ENCODE measurements at places on chromosomes 6 and 20.

- no peak for DNase-seq
These were observed 32.3 kb downstream of the IRF4 start for GRCh38 chr6:423799-424345.

- no peak for DNase-seq
These were observed at the start of gene ECI2 for GRCh38 chr6:4134841-4135664. TSS of gene ECI2 (minus strand) at chr6:4135575. CDS start at chr6:4135560, 15 bp downstream.

GRCh38 chr6:83867527-83868161, 8.2 kb downstream of the CYB5R4 start:
- no peak for DNase-seq

DNA sequence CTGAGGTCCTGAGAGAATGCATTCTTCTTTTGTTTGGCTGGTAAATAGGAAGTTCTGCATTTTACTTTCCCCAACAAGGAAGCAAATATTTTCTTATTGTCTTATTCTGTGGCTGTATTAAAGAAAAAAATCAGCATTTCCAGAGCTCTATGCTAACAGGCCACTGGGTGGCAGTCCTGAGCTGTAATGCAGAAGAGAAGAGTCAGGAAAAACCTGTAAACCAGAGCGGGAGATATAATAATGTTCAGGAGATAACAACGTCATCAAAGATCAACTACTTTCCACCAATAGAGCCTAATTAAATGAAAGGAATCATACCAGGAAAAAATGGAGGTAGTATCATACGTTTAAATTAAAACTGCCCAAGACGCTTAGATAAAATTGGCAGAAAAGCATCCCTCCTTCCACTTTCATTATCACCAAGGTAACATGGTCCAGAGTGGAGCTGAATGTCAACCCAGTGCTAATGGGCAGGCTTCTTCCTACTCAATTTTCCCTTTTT, 55.6 kb upstream of the CARMIL1 start:
- peak; percentile 65 for DNase-seq

DNA sequence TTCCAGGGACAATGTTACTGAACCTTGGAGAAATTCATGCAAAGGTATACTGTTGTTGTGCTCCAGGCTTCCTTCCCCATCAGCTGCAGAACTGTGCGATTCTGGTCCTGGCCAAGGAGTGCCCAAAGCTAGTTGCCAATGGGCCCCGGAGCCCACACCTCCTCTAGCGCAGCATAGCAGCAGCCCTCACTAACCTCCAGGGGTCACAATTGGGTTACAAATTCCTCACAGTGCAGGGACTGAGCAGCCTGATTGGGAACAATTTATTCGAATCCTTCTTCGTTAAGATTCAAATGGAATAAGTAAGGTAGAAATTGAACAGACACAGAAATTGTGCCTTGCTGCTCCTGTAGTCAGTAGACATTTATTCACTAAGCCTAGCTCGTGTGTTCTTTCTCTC, 284.9 kb downstream of the PRKN start:
- DNase-seq: no peak

- DNase-seq: no peak
These were observed 259.2 kb downstream of the ADGB start for GRCh38 chr6:146857980-146858347.

- no peak for DNase-seq
These were observed 456.8 kb upstream of the GJE1 start for GRCh38 chr6:141675957-141676356.

DNA sequence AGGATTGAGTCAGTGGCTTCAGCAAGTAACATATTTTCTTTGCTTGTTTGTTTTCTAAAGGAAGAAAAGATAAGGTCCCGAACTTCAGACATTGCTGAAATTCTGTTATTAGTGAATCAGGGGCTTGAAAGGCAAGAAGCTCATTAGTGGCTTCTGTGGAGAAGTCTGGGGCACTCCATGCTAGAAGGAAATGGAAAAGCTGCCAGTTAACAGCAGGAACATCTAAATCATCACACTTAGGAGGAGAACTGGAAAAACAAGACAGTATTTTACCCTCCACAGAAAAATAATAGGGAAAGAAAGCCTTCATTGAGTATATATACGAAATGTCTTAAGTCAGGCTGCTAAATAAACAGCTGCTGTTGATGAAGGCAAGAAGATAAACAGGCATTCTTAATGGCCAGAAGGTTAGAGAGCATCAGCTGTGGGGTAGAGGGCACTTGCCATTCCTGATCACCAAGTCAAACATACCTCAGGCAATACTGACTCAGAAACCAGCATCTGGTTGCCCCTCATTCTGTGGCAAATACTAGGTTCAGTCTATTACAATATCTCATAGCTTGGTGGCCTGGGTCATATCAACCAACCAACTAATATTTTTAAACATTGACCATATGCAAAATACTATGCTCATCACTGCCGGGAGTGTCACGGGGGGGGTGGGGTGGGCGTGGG, 143.2 kb upstream of the TENT5A start:
- no peak for DNase-seq

GRCh38 chr20:50821994-50822393, 27.1 kb downstream of the BCAS4 start:
- peak; percentile 16 for DNase-seq

GRCh38 chr20:63384336-63384735, 23.2 kb upstream of the CHRNA4 start:
- no peak for DNase-seq

- DNase-seq: no peak
These were observed 11.6 kb downstream of the GPR31 start for GRCh38 chr6:167146135-167146534.

GRCh38 chr6:25717866-25718740, 36.4 kb upstream of the SLC17A4 start:
- DNase-seq: no peak

GRCh38 chr20:63238514-63239125, 2.9 kb downstream of the BIRC7 start:
- no peak for DNase-seq

DNA sequence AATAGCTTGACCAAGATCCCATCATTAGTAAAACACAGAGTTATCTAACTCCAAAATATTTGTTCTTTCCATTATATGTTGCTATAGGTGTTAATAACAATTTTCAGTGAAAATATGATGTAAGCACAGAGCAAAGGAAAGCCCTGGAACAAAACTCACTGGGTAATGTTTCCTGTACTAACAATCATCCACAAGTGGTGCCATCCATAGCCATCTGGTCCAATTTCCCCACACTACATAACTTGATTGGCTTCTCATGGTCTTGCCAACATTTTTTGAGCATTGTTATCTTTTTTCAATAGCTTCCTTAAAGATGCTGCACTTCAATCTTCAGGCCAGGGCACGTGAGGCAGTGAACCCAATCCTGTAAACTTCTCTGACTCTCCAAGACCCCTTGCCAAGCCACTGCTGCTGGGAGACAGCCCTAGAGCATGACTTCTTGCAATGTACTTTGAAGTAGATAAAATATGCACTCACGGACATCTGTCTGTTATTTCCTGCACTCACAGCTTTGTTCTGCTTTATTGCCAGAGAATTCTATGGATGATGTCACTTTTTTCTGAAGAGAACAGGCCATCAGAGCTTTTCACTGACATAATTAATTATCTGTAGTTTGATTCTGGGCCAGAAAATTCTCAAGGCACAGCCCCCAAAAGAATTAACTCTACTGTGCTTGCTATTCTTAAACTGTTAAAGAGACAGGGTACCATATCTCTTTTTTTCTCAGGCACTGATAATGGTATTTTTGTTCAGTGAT, 97.5 kb upstream of the TMEM30A start:
- DNase-seq: no peak

DNA sequence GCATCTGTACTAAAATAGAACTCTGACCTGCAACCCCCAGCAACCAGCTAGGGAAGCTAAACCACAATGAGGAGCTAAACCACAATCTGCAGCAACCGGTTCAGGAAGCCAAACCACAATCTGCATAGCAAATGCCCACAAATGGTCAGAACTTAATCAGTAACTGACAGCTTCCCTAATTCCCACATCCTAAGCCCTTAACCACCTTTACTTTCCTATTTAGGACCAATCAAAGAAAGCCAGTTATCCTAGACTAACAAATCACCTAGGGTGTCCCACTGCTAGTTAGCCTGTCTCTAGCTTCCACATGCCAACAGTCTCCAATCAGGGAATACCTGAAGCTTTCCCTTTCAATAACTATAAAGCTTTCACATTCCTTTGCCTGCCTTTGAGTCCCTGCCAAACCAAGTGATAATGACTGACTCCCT, 424.6 kb upstream of the PTCHD4 start:
- no peak for DNase-seq

DNA sequence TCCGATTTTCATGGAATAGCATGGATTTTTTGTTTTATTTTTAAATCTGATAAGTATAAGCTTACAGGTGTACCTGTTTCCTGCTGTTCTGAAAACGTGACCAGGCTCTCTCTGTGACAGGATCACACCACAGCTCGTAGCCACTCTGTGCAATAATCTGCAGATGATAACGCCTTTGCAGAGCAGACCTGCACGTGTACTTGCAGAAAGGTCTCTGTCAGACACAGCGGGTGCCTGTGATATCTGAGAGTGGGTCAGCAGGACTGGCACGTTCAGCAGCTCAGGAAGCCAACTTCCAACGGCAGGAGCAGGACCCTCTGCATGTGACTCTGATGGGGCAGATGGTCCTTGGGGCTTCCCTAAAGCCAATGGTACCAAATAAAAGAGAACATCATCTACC, 68.6 kb upstream of the HDDC2 start:
- DNase-seq: no peak

- DNase-seq: no peak
These were observed 8.3 kb downstream of the POM121L2 start for GRCh38 chr6:27303613-27304272.

GRCh38 chr6:137282254-137282653, 63.1 kb upstream of the IFNGR1 start:
- no peak for DNase-seq

- DNase-seq: no peak
These were observed 36.9 kb downstream of the EYA4 start for GRCh38 chr6:133277900-133278545.

DNA sequence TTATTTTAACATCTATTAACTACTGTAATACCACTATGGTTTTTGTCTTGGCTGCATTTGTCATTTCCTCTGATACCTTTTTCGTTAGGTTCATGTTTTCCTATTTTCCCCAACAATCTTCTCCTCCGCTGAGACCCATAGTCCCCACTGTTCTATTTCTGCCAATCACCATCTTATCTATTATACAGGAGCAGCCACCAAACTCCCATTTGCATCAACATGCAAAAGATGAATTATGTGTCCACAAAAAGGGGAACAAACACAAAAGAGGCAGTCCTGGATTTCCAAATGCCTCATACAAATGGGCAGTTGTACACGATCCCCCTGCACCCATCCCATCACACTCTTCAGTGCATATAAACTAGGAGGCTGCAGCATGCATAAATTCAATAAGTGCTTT, 121.7 kb upstream of the MYLIP start:
- no peak for DNase-seq

DNA sequence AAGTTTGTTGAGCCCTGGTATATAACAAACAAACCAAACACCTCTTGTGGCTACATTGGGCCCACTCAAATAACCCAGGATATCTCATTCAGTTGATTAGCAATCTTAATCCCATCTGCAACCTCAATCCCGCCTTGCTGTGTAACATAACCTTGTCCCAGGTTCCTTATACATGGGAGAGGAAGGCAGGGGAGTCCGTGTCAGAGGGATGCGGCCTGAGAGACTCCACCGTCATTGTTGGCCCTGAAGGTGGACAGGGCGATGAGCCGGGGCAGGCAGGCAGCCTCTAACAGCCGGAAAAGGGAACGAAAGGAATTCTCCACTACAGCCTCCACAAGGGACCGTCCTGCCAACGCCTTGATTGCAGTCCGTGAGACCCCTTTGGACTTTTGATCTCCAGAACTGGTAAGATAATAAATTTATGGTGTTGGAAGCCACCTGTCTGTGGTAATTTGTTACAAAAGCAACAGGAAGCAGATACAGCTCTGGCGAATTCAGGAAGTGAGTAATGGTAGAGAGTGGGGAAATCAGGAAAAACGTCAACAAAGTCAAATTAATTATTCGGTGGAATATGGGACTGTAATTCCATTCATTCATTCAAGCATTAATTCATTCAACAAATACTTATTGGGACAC, 124.5 kb upstream of the SALL4 start:
- DNase-seq: no peak

GRCh38 chr6:169657284-169657610, 44.6 kb downstream of the WDR27 start:
- no peak for DNase-seq

DNA sequence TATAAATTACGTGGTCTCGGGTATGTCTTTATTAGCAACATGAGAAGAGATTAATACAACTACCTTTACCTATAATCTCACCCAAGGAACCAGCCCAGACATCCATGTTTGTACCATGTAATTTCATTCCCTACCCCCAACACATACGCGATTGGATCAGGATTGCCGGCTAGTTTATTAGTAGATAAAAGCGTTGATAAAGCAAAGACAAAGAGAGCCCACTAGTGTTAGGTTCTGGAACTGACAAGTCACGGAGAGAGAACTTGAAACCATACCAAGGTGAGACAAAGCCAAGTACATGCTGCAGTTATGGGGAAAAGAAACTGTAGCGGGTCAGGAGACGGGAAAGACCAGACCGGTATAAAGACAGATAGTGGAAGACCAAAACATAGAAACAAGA, 37.4 kb upstream of the FAM135A start:
- no peak for DNase-seq

DNA sequence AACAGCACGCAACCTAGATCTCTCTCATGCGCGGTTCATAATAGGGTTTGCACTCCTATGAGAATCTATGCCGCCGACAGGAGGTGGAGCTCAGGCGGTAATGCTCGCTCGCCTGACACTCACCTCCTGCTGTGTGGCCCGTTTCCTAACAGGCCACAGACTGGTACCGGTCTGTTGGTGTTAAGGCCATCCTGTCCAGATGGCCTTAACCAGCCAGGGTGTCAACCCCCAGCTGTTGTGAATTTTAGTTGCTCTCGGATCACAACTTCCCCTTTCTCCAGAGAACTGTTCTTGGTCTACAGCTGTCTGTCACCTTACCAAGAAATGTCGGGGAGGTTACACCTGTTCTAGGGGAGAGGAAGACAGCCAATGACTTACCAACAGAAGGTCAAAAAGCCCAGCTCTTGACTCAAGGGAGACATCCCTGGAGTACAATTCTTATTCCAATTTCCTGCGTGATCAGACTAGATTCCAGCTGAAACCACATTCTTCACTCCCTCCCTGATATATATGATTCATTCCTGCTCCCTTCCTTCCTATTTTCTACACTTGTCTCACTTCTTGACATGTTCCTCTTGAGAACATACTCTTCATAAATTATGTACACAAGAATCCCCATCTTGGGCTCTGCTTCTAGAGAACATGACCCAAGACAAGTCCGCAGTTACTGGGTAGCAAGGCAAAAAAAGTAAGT, 23.1 kb upstream of the DNAAF9 start:
- DNase-seq: no peak

DNA sequence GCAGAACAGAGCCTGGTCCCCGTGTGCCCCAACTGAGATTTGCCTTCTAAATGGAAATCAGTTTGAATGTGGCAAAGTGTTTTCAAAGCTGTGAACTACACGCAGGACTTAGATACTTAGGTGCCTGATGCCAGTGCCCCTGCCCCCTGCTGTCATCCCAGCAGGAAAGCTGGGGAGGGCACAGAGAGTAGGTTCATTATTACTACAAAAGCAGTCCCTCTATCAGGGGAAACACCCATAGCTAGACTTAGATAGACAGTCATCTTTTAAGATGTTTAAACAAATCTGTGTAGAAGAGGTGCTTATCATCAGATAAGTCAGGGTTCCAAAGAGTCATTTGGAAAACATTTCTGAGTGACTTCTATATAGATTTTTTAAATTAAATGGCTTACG, 155.0 kb upstream of the SNX9 start:
- no peak for DNase-seq

GRCh38 chr6:47252633-47253032, 57.1 kb downstream of the TNFRSF21 start:
- no peak for DNase-seq

- DNase-seq: no peak
These were observed 589.7 kb downstream of the CBLN4 start for GRCh38 chr20:55415567-55416142.
